NCI-H69 (cell line): ENCODE measurements at places on chromosomes 3 and 15.

GRCh38 chr3:164658125-164658524 is 420.2 kb downstream of the SI start:
- peak; percentile 14 for DNase-seq

DNA sequence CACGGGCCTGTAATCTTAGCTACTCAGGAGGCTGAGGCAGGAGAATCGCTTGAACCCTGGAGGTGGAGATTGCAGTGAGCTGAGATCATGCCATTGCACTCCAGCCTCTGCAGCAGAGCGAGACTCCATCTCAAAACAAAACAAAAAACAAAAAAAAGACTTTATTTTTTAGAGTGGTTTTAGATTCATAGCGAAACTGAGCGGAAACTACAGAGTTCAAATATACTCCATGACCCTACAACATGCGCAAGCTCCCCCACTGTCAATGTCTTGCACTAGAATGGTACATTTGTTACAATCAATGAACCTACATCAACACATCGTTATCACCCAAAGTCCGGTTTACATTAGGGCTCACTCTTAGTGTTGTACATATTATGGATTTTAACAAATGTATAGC is 2.2 kb upstream of the CRTAP start:
- no peak for DNase-seq

GRCh38 chr3:74614107-74614967 is at the start of gene CNTN3:
Gene CNTN3, minus strand, starts transcription at chr3:74614659. Its CDS starts 93,547 bp downstream, at chr3:74521112.
- peak; percentile 81 for DNase-seq

- peak; percentile 64 for DNase-seq
Measured at GRCh38 chr15:77654975-77655374, 22.3 kb upstream of the LINGO1 start.

- DNase-seq = peak; percentile 88
Measured at GRCh38 chr3:124084022-124084881, 92.3 kb upstream of the ROPN1 start.

GRCh38 chr3:120286465-120286864 is 1.4 kb upstream of the GPR156 start:
- DNase-seq = no peak

DNA sequence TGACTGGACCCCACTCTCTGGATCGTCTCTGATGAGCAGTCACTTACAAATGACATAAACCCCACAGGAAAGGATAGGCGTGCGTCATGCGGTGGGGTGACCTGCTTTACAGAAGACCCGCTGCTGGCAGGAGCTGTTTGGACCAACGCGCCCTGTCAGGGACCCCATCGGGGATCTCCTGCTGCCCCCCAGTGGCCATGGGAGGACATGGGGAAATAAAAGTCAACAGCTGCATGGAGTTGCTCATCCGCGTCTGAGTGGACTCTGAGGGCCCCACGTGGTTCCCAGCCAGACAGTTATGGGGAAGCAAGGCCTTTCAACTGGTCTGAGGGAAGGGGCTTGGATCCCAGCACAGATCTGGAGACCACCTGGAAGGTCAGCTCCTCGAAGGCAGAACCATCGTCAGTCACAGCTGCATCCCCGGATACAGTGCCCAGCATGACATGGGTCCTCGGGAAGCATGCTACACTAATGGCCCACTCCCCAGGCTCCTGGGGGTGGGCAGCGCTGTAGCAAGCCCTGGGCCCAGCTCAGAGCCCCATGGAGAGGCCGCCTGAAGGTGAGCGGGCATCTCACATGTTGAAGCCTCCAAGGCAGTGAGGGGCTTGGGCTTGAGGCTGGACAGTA is 32.1 kb downstream of the PTH1R start:
- peak; percentile 82 for DNase-seq

DNA sequence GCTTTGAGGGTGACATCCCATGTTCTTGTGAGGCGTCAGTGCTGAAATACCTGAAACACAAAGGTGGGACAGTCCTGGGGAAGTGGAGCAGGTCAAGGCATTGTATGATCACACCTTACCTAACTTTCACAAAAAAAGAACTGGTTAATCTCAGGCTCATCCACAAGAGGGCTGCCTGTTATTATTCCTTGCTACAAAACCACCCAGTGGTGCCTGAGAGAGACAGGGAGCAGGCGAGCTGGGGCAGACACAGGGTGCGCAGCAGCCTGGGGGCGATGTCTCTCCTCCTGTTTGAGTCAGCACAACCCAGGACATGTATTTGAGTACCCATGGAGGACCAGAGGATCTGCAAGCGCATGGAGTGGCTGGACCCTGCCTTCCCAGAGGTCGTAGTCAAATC is 316.8 kb upstream of the ATP10A start:
- DNase-seq = peak; percentile 72

- DNase-seq = no peak
Measured at GRCh38 chr15:61225614-61226013, 3.5 kb downstream of the RORA start.

DNA sequence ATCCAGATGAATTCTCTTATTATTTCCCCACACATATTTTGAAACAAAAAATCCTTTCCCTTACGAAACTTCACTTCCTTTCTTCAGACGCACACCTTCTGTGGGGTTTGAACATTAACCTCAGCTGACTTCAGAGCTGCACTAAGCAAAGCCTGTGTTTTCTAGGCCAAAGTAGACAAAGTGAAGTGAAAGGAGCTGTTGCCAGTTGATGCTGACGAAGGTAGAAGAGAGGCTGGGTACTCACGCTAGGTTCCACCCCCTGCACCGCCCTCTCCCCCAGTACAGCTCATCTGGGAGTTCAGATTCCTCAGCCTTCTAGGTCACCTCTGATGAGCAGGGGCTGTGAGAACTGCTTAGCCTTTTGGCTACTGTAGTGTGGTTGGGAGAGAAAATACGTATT is 24.1 kb downstream of the DUT start:
- DNase-seq = no peak

DNA sequence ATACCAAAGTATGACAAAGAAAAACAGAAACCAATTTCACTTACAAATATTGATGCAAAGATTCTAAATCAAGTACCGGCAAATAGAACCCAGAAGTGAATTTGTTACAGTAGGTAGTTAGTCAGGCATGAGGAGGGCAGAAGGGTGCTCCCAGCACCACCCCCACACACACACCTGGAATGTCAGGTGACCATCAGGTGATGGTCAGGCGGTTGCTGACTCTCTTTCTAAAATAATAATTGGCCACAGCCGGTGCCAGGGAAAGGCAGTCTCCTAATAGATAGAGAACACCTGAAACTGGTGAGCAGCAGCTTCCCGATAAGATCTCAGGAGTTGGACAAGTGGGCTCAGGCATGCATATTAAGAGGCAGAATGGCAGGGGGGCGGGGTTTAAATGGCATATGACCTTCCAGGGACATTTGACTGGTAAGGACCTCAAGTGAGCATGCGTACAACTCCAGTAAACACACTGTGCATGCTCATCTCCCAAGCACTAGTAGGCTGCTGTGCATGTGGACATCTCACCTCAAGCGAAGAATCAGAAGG is 131.1 kb downstream of the ANO10 start:
- DNase-seq = no peak

DNA sequence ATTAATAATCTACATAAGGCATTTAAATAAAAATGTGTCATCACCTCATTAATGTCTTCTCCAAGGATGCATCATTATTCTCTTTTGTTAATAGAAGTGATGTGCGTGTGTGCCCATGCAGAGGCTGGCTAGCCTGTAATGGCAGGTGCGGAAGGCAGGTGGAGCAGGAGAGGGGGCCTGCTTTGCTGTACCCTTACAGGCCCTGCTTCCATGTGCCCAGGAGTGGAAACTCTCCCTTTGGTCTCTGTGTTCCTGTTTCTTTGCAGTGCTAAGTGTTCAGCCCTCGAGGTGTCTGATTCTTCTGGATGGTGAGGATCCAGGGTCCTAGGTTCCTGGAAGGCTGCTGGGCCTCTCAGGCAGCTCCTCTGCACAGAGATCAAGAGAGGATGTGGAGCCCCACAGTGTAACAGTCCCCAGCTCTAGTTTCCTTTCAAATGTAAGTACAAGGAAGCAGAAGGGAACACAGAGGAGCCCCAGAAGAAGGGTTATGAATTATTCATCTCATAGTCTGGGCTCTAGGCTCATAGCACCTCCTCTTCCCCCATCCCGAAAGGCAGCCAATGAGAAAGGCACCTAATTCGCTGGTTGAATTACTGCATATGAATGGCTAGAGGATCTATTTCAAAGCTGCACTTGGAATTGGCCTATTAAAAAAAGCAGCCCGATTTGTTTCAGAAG is 39.2 kb upstream of the AGBL1 start:
- DNase-seq = no peak

DNA sequence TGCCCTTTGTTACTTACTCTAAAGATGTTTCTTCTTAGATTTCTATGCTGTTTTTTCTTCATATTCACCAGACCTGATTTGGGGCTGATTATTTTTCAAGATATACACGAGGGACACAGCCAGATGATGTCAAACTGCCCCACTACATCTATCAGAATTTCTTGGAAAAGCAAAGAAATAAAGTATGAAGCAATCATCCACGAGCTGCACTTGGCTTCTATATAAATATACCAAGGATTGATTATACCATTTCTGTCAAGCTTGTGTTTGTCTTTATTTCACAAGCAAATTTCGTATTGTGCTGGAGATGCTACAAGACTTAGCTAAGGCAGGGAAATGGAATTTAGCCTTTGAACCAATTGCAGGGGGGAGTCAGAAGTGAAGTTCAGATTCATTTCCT is 715.1 kb upstream of the NR2F2 start:
- DNase-seq = no peak

GRCh38 chr3:20511863-20512505 is 326.0 kb upstream of the SGO1 start:
- peak; percentile 86 for DNase-seq

- peak; percentile 8 for DNase-seq
Measured at GRCh38 chr15:28185148-28185895, 86.2 kb upstream of the OCA2 start.

DNA sequence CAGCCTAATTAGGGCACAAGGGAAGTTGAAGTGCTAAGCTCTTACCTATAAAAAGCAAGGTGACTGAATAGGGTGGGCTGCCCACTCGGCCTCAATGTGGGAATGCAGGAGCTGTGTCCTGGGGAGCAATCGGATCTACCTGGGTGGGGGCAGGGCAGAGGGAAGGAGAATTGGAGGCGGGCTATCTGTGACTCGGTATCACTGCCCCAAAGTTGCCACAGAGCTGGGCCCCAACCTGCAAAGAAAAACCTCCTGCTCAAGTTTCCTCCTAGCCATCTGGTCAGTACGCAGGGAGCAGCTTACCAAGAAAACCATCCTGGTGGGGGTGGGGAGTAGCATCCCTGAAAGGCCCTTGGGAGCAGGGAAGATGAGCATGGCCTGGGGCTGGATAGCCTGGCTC is 10.7 kb downstream of the CIB2 start:
- DNase-seq = peak; percentile 88

DNA sequence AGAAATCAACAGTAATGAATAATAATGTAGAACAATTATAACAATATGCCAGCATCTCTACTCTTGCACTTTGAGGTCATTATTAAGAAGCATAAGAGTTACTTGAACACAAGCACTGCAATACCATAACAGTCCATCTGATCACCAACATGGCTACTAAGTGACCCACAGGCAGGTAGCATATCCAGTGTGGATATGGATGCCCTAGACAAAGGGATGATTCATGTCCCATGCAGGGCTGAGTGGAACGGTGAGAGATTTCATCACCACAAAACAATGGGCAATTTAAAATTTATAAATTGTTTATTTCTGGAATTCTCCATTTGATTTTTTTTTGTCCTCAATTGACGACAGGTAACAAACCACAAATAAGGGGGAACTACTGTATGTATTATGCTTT is 107.7 kb upstream of the TSC22D2 start:
- DNase-seq = no peak

DNA sequence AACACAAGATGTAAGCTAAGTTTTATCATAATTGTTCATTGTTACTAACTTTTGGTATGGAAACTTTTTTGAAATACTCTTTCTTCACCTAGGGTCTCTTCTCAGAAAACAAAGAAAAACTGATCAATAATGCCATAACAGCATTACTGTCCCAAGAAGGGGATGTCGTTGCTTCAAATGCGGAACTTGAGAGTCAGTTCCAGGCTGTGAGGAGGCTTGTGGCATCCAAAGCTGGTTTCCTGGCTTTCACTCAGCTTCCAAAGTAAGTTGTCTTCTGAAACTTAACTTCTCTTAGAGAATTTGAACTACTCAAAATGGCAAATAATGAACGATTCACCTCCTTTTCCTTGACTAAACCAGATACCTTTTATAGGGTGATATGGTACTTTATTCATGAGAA is 39.3 kb downstream of the DNAJC13 start:
- DNase-seq = no peak

GRCh38 chr3:52606373-52607085 is 70.1 kb downstream of the UQCC5 start:
- peak; percentile 81 for DNase-seq

GRCh38 chr15:28936481-28936881 is 50.7 kb downstream of the APBA2 start:
- no peak for DNase-seq

DNA sequence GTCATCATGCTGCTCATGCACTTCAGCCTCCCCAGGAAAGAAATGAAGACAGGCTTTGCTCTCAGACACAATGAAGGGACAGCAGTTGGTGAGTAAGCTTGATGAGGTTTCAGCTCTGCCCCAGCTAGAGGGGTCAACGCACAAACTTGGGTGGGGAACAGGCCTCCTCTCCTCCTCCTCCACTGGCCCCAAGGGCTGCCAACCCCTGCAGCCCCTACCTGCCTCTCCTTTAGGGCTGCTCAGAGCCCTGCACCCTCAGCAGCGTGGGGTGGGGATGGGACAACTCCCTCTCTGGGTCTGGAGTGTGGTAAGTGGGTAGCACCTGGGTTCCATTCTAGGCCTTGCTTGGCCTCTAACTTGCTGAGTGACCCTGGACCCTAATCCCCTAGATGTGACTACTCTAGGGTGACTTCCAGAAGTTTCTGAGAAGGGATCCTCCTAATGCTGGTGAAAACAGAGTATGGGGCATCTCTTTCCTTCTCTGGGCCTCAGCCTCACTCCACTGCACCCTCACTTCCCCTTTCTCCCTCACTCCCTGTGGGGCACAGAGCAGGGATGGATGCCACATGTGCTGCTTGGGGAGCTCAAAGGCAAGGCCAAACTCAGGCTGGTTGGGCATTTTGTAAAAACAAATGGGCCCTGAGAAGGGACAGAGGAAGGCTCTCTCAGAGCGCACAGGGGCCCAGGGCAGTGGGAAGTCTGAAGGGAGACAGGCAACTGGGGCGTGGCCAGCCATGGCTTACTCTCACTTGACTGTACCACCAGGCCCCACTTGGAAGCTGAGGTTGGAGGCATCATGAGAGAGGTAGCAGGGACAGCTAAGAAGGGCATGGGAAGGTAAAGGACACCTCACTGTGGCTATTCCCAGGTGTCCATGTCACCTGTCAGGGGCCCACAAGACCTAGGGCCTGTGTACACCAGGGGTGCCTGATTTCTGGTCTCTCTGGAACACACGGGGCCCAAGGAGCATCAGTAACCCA is 64.0 kb downstream of the SYNM start:
- DNase-seq = no peak

DNA sequence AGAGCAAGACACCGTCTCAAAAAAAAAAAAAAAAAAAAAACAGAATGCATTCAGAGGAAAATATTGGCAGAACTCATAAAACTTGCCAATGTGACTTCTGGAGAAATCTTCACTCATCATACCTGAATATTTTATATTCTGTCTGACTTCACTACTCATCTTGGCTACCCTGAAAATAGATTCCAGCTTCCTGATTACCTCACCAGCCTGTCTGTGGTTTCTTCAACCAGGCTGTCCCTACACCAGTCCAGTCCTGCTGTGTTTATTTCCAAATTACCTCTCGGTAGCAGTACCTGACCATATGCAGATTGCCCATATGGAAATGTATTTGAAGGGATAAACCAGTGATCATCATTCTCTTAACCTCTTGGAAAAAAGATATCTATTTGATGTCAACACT is 9.3 kb upstream of the P3H2 start:
- no peak for DNase-seq

- DNase-seq = no peak
Measured at GRCh38 chr15:95168951-95169431, 937.6 kb downstream of the MCTP2 start.
